Activated naive CD4-positive, alpha-beta T cell treated with Interleukin-2 at 50 U/mL for 16 hours (primary cell): ENCODE measurements at places on chromosomes 16 and 17.

- no peak for DNase-seq
Measured at GRCh38 chr17:63335831-63336230, 110.3 kb downstream of the CYB561 start.

DNA sequence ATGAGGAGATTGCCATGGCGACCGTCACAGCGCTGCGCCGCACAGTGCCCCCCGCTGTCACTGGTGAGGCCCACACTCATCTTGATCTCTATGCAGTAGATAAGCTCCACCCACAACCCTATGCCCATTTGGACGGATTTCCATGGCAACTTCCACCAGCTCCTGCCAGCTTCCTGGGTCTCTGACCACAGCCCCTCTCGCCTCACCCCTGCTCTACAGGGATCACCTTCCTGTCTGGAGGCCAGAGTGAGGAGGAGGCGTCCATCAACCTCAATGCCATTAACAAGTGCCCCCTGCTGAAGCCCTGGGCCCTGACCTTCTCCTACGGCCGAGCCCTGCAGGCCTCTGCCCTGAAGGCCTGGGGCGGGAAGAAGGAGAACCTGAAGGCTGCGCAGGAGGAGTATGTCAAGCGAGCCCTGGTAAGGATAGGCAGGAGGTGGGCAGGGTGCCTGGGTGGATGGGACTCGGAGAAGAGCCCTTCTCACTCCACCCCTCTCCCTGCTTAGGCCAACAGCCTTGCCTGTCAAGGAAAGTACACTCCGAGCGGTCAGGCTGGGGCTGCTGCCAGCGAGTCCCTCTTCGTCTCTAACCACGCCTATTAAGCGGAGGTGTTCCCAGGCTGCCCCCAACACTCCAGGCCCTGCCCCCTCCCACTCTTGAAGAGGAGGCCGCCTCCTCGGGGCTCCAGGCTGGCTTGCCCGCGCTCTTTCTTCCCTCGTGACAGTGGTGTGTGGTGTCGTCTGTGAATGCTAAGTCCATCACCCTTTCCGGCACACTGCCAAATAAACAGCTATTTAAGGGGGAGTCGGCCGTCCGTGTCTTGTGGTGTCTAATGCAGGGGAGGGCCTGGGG, 4.3 kb downstream of the ALDOA start:
- no peak for DNase-seq

DNA sequence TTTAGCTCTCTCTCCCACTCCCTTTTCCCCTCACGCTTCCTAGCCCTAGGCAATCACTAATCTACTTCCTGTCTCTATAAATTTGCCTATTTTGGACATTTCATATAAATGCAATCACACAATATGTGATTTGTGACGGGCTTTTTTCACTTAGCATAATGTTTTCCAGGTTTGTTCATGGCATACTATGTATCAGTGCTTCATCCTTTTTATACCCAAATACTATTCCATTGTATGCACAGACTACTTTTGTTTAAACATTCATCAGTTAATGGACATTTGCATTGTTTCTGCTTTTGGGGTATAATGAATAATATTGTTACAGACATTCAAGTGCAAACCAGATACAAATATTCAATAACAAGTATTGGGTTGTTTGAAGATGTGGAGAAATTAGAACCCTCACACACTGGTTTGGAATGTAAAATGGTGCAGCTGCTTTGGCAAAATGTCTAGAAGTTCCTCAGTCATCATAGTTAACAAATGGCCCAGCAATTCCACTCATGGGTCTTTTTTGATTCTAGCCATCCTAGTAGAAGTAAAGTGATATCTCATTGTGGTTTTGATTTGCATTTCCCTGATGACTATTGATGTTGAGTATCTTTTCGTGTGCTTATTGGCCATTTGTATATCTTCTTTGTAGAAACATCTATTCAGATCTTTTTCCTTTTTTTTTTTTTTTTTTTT, 67.7 kb downstream of the TBX4 start:
- DNase-seq: no peak

DNA sequence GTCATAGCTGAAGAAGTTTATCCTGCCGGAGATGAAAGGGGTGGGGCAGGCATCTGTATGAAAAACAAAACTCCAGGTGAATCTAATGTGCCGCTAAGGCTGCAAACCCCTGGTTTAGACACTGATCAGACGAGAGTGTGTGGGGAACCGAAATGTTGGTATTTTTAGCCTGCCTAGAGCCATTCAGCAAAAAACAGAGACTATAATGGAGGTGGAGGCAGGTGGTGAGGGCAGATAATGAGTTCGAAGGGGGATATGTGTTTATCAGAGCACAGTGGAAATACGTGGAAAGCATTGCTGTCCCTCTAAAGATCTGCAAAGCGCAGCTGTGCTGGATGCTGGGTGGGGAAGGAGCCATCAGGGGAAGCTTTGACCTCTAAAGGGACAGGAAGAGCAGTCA, 127.5 kb upstream of the WSCD1 start:
- DNase-seq: no peak

- DNase-seq: no peak
Measured at GRCh38 chr16:85132456-85133289, 20.4 kb upstream of the CIBAR2 start.

DNA sequence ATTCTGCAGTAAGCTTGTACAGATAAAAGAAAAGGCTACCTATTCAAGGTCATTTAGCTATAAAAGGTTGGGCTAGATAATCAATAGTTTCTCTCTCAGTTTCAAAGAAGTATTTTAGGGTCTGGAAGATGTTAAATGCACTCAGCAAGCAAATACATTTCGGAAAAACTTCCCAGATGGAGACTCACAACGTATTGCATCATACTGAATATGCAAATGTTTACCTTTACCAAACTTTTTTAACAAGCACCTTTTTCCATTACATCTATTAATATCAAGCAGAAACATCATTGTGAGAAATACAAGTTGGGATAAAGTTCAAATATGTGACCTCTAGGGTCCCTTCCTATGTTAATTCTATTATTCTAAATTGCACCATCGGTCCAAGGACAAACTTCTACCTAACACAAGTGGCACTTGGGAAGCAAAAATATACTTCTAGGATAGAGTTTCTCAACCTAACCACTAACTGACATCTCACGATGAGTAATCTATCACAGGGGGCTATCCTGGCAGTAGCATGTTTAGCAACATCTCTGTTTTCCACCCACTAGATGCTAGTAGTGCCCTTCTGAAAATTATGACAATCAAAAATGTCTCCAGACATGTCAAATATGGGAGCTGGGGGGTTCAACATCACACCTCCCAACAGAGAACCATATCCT, 14.5 kb downstream of the KANSL1 start:
- DNase-seq: no peak

DNA sequence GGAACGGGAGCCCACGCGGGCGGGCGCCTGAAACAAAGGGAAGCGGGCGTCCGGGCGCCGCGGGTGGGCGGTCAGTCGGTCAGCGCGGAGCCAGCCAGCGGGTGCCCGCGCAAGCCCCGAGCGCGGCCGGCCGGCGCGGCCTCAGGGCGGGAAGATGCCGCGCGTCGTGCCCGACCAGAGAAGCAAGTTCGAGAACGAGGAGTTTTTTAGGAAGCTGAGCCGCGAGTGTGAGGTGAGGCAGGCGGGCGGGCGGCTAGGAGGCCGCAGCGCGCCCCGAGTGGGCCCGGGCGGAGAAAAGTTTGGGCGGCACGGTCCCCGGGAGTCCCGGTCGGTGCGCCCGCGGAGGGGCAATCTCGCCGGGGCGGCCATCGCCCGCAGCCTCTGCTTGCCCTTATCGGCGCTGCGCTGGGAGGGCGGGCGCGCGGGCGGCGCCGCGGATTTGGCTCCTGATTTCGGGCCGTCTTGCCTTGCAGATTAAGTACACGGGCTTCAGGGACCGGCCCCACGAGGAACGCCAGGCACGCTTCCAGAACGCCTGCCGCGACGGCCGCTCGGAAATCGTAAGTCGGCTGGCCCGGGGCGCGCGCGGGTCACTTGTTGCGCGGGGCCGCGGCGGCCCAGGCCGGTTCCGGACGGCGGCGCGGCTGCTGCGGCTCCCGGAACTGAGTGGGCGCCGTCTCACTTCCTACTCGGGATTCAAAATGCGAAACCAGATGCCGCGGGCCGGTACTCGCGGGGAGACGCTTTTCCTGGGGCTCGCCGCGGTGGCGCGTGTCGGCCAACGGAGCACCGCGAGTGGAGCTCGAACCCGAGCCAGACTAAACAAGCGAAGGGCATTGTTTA, 526 bp downstream of the CBFB start:
- peak; percentile 68 for DNase-seq

GRCh38 chr16:67158637-67159600, 790 bp downstream of the TRADD start:
- peak; percentile 85 for DNase-seq

GRCh38 chr16:4660454-4661007, 32.8 kb upstream of the NUDT16L1 start:
- DNase-seq: peak; percentile 74

DNA sequence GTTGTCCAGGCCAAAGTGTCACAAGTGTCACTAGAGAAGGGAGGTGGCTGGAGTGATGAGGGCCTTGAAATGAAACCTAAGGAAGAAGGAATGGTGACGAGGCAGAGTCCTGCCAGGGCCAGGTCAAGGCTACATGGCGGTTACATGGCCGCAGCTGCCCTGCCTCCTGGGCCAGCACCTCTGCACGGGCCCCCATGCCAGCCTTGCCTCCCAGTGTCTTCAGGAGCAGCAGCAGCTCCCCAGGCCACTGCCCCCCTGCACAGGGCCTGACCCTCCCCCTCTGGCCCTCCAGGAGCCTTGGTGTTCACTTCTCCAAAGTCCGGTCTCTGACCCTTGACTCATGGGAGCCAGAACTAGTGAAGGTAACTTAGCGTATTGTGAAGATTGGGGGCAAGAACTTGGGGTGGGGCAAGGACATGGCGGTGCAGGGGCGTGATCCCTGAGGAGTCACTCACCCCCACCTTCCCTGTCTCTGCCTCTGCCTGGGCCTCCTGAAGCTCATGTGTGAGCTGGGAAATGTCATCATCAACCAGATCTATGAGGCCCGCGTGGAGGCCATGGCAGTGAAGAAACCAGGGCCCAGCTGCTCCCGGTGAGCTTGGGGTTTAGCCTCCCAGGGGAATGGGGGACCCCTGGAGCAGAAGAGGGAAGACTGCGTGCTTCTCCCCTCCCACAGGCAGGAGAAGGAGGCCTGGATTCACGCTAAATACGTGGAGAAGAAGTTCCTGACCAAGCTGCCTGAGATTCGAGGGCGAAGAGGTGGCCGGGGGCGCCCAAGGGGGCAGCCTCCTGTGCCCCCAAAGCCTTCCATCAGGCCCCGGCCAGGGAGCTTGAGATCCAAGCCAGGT, 4.1 kb upstream of the KCTD11 start:
- no peak for DNase-seq

- DNase-seq: no peak
Measured at GRCh38 chr16:87163637-87164036, 153.6 kb downstream of the C16orf95 start.

GRCh38 chr16:24253192-24253591, 2.9 kb upstream of the CACNG3 start:
- peak; percentile 27 for DNase-seq

DNA sequence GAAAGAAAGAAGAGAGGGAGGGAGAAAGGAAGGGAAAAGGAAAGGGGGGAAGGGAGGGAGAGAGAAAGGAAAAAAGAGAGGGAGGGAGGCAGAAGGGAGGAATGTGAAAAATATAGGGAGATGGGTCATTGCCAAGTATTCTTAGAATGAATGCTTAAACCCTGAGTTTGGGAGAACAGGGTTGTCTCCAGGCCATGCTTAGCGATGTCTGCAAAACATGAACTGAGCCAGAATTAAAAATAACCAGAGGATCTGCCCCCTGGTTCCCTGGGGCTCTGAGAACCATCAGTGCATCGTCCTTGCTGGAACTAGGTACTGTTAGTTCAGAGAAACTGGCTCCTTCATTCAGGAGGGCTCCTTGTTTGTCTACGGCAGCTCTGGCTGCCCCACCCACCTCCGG, 170.4 kb downstream of the IRX5 start:
- no peak for DNase-seq

- DNase-seq: no peak
Measured at GRCh38 chr16:70804734-70805169, 3.8 kb upstream of the VAC14 start.

- peak; percentile 25 for DNase-seq
Measured at GRCh38 chr16:69105501-69106361, at the start of gene HAS3. Gene HAS3 (plus strand): TSS chr16:69105653. CDS start chr16:69109396, 3,743 bp downstream.

DNA sequence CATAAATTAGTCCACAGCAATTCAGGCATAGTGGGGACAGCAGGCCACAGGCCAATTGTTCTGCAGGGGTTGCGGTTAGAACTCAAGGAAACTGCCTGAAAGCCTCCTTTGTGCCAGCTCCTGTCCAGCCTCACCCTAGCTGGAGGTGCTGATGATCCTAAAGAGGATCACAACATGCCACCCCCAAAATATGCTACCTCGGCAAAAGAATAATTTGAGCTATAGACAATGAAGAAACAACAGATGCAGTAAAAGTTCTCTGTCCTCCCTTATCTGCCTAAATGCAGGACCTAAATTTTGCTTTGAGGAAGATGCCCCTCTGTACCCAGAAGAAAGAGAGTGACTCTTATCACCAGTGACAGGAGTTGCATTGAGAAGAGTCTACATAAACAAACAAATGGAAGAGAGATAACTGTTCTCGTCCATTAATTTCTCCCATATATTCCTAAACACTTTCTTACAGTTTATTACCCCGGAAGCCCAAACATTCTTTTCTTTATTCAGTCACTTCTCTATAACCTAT, 14.7 kb downstream of the ALOX15 start:
- DNase-seq: no peak

- DNase-seq: no peak
Measured at GRCh38 chr16:79597277-79598062, 3.1 kb downstream of the MAF start.

DNA sequence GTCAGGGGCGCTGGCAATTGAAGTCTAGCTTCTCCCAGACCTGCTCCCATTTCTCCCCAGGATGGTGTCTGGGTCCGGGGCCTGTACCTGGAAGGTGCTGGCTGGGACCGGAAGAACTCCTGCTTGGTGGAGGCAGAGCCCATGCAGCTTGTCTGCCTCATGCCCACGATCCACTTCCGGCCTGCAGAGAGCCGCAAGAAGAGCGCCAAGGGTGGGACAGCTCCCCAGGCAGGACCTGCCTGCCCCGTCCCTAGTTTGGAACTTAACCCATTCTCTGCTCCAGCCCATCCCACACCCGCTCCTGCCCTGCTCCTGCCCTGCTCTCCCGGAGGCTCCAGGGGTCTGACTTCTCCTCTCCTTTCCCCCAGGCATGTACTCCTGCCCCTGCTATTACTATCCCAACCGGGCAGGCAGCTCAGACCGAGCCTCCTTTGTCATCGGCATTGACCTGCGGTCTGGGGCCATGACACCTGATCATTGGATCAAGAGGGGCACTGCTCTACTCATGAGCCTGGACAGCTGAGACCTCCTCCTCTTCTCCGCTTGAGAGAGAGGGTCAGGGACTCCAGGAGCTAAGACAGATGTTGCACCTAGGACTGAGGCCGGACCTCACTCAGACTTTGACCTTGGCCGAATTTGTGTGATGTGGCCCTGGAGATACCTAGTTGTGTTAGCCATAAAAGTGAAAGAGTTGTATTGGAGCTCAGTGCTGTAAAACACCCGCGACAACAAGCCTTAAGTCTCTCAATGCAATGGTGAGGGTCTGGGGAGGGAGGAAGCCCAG, 814 bp upstream of the KDM6B start:
- DNase-seq: no peak
